ENCODE measurements at places on chromosomes 2 and 18.

DNA sequence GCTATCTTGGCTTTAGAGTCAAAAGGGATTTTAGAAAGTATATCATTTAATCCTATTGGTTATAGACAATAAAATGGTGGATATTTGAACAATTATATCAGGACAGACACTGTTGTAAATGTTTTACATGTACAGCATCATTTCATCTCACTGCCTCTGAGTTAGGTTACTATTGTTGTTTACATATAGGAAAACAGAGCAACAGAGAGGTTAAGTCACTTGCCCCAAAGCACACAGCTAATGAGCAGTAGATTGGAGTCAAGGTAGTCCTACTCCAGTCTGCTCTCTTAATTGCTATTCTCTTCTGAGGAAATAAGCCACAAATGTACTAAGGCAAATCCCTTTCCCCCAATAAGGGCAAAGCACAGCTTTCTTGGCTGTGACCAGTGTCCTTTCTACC, 142.9 kb downstream of the MTX2 start:
- DNase-seq, result no peak

DNA sequence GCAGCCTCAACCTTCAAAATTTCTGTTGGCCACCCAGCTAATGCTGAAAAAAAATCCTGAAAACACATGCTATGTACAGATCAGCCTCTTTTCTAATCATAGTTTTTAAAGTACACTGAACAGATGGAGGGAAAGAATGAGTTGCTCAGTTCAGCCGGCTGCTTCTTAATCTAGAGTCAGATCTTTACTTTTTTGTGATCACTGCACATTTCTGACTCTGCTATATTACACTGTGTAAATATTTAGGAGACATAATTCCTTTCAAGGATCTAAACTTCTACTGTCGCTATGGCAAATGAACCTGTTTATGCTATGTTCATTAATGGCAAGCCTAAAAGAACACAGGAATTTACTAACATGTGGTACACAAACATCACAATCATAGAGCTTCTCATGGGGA, 114.2 kb downstream of the SRBD1 start:
- no peak for DNase-seq

- no peak for DNase-seq
These were observed 782.3 kb downstream of the LRP1B start for GRCh38 chr2:141348481-141348880.

GRCh38 chr2:105677901-105678300, 66.8 kb upstream of the NCK2 start:
- DNase-seq, result no peak

DNA sequence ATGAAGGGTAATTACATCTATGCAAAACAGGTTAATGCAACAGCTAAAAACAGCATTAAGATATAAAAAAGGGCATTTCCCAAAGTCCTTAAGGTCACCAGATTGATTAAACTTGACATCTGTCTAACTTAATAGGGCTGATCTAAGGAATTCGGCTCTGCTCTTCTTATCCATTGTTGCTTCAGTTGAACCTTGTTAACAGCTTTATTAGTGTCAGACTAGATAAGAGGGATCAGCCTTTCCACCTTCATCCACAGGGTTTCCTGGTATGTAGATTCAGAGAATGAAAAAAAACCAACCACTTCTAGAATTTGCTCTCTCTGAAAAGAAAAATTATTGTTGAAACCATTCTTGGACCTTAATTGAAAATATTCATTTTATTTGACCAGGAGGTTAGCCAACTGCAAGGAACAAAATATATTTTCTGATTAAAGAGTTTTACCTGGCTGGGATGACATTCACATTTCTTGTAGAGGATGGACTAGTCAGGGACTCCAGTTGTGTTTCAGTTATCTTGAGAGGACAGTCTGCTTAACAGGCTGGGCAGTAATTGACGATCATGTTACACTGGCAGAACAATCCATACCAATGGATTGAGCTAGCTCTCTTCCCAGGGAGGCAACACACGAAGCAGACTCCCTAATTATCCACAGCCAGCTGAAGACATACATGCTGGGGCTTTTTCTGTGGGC, 357.4 kb upstream of the ACVR2A start:
- DNase-seq, result no peak

DNA sequence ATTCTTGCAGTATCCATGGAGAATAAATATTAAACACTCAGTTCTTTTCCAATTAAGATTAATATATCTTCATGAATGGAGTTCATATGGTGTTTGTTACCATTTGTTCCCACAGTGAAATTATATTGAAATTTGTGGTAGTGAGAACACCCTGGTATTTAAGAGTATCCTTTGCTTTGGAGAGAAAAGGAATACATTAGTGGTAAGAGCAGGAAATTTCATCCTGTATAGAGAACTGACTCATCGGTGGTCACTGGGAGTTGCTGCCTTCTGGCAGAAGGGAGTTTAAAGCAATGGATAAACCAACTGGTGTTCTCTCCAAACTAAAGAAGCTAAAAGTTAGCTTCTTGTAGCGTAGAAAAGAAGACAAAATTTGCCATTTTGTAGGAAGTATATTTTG, 107.3 kb downstream of the MYO1B start:
- no peak for DNase-seq
